ENCODE measurements at places on chromosomes 7 and 10.

- no peak for DNase-seq
Measured at GRCh38 chr7:13982940-13983677, 6.4 kb downstream of the ETV1 start.

- no peak for DNase-seq
Measured at GRCh38 chr10:93790439-93790838, 32.7 kb downstream of the LGI1 start.

- DNase-seq: no peak
Measured at GRCh38 chr10:114077815-114078219, 34.2 kb downstream of the ADRB1 start.

GRCh38 chr7:1388703-1389335 lies 70.5 kb downstream of the MICALL2 start:
- no peak for DNase-seq

GRCh38 chr7:12646139-12646538 lies 41.3 kb upstream of the ARL4A start:
- DNase-seq: no peak

GRCh38 chr7:78232806-78233205 lies 434.2 kb downstream of the PHTF2 start:
- DNase-seq: no peak

- no peak for DNase-seq
Measured at GRCh38 chr7:46352004-46352954, 431.2 kb upstream of the IGFBP3 start.

Measured in stimulated activated CD8-positive, alpha-beta memory T cell treated with anti-CD3 and anti-CD28 coated beads, Interleukin-12 subunit alpha, Interleukin-12 subunit beta, amount 100 ng/mL, for 1 hour (primary cell).